ENCODE measurements at places on chromosomes 1 and 21.

- peak; percentile 64 for DNase-seq
Observed at GRCh38 chr1:10738061-10739058, 58.1 kb downstream of the CASZ1 start.

- no peak for DNase-seq
Observed at GRCh38 chr1:15958793-15959192, 17.1 kb downstream of the ZBTB17 start.

DNA sequence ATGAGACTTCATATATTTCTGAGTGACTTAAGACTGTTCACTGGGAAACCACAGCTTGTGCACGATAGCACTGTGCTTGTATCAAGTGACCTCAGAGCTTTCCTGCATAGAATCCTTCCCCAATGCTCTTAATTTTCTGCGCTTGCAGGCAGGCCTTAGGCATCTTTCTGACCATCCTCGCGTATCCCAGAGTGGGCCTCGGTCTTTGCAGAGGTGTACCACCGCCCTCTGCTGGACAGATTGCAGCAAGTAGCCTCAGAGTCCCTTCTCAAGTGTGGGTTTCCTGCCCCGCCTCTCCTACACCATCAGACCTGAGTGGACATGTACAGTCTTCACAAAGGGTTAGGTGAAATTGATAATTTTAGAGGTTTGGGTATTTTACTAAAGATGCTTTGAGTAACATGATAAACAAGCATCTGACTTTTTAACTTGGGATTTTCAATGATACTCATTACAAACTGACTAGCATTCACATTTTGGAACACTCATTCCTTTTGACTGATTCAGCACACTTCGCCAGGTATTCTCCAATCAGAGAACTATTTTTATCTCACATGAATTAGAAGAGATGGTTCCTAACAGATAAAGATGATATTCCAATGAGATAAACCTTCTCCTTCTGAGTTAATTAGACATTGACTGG lies 246.5 kb upstream of the USP25 start:
- DNase-seq: peak; percentile 48

DNA sequence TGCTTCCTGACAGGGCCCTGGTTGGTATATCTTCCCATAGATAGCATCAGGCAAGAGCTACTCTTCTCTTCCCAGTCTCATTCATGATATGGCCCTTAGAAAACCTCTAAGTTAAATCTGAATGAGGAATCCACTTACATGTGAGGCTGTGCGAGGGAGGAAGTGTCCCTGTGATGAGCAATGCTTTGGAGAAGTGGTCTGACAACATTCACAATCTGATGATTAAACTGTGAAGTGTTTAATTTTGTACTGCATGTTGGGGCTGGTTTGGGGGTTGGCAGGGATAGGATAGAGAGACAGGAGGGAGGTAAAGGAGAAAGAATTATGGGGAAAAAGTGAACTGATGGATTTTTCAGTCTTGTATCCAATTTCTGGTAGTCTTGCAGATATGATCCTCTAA lies 421.2 kb upstream of the DAB1 start:
- no peak for DNase-seq

DNA sequence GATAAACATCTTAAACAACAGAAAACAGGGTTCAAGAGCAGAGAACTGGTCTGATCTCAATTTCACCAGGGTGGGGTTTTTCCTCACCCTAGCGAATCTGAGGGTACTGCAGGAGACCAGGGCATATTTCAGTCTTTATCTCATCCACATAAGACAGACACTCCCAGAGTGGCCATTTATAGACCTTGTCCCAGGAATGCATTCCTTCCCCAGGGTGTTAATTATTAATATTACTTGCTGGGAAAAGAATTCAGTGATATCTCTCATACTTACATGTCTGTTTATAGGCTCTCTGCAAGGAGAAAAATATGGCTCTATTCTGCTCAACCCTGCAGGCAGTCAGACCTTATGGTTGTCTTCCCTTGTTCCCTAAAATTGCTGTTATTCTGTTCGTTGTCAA lies 84.1 kb downstream of the LYPLAL1 start:
- DNase-seq: no peak

DNA sequence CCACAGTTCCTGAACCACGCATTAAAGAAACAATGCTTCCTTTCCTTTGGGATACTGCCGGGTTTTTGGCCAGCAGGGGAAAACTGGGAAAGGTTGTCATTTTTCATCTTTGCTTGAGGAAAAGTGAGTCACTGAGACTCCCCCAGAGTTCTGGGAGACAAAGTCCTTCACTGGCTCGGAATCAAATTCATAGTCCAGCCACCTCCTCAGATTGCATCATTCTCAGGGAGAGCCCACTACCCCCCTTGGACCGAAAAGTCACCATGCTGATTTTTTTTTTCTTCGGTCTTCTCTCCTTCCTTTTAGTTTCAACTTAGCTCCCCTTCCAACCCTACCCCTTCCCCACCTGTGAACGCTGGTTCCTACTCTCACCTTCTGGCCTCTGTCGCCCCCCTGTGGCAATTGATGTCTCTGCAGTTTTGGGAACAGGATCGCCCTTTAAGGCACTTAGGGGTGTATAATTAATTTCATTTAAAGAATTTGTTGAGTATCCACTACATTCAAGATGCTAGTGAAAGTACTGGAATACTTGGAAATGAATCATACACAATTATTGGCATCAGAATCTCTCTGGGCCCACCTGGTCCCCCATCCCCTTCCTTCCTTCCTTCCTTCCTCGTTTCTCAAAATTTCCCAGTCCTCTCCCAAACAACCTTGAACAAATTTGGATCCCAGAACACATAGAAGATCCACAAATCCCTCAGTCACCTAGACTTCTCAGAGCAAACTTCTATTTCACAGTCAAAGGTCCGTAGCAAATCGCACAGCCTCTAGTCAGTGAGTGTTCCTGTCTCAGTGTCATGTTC lies 6.9 kb downstream of the ACKR1 start:
- DNase-seq: peak; percentile 26

DNA sequence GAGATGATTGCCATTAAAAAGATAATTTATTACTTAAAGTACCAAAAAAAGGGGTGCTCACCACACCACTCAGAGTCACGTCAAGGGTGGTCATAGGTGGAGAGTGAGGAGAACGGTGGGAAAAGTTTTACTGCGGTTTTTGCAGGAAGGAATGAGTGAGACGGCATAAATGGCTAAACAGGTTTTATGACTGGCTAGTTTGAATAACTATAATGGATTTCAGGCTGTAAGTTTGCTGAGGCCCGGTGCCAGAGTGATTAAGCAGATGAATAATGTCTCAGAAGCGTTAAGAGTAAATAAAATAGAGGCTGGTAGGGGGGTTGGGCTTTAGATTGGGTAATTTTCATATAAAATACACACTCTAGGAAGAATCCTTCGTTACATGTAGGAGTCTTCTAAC lies 1337.8 kb downstream of the AMY1C start:
- DNase-seq: no peak

- no peak for DNase-seq
Observed at GRCh38 chr1:23699280-23700179, 7.9 kb downstream of the RPL11 start.
